ENCODE measurements at places on chromosomes 3 and 15. TPM values are rescaled to one million over a fixed set of nuclear protein-coding genes. Genes with fewer than 3 reads are reported as not detected.

The MEGF11 gene
- 5.1 TPM for total RNA-seq

The CEP97 gene
- 11.2 TPM for total RNA-seq

The SPATA12 gene
- total RNA-seq, result not detected

The TIMP4 gene
- total RNA-seq, result 124 TPM

The SLC6A20 gene
- 26.1 TPM for total RNA-seq

Measured in tibial nerve (tissue), 4 donors.